ENCODE measurements at places on chromosomes 1 and 21.

DNA sequence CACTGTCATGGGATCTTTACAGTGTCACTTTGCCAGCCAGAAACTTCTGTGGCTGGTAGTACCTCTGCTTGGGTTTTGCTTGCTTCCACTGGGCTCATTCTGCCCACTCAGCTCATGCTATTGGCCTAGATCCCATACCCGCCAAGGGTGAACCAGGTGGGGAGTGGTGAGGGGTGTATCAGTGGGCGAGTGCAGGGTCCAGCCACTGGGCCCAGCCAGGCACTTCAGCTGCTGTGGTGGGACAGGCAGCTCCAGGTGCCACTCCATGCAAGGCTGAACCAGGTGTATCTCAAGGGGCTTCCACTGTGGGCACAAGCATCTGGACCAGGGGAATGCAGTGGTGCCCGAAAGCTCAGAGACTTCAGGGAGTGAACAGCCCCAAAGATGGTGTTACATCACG, 398.2 kb downstream of the NCAM2 start:
- no peak for DNase-seq

- no peak for DNase-seq
Measured at GRCh38 chr1:67816506-67816905, 16.8 kb downstream of the GNG12 start.

DNA sequence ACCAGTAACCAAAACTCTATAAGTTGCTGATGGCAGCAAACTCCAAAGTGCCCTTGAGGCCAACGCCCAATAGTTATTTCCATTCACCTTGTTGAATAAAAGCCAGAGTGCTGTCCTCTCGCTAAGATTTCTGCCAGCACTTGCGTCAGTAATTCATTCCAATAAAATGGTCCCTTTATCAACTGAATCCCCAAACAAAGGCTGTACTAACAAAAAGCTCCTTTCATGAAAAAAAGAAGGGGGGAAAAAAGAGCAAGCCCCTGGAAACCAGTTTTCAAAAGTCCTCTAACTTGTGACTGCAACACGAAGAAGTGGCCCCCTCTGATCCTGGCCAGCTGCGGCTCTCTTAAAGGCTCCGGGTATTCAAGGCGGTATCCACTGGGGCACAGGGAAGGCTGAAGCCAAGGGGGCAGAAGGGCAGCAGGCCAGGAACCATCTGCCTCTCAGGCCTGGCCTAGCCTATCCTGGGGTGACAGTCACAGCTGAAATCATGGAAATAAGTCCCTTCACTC, 55.8 kb upstream of the ZNF326 start:
- DNase-seq, result no peak

- no peak for DNase-seq
Measured at GRCh38 chr1:26378879-26379251, 6.3 kb upstream of the ZNF683 start.

All from esophagus squamous epithelium (tissue), 5 donors.